ENCODE measurements at places on chromosomes 2 and 18. TPM values are rescaled to one million over a fixed set of nuclear protein-coding genes. Genes with fewer than 3 reads are reported as not detected.

FKBP1B gene
- total RNA-seq, result 20.7 TPM

GORASP2 gene
- total RNA-seq, result 58.7 TPM

RAD51AP2 gene
- not detected for total RNA-seq

SPEG gene
- 8.5 TPM for total RNA-seq

SERPINB12 gene
- not detected for total RNA-seq

LRP1B gene
- total RNA-seq, result 1.2 TPM

CCDC141 gene
- not detected for total RNA-seq

SERPINB7 gene
- total RNA-seq, result not detected

MOGAT1 gene
- total RNA-seq, result not detected

INHA gene
- not detected for total RNA-seq

RIT2 gene
- total RNA-seq, result not detected

EMILIN1 gene
- 790 TPM for total RNA-seq

PRKAG3 gene
- total RNA-seq, result 0.40 TPM

SPHKAP gene
- total RNA-seq, result 0.26 TPM

CPS1 gene
- total RNA-seq, result 23.7 TPM

COMMD1 gene
- 59.2 TPM for total RNA-seq

MC4R gene
- not detected for total RNA-seq

MAP3K19 gene
- total RNA-seq, result not detected

MGAT5 gene
- total RNA-seq, result 29.6 TPM

REG3G gene
- total RNA-seq, result not detected

RAMP1 gene
- total RNA-seq, result 21.7 TPM

DLX1 gene
- total RNA-seq, result not detected

GATA6 gene
- total RNA-seq, result 27.4 TPM

All from epithelial cell of alveolus of lung (primary cell).